ENCODE measurements at places on chromosomes 1 and 21.

DNA sequence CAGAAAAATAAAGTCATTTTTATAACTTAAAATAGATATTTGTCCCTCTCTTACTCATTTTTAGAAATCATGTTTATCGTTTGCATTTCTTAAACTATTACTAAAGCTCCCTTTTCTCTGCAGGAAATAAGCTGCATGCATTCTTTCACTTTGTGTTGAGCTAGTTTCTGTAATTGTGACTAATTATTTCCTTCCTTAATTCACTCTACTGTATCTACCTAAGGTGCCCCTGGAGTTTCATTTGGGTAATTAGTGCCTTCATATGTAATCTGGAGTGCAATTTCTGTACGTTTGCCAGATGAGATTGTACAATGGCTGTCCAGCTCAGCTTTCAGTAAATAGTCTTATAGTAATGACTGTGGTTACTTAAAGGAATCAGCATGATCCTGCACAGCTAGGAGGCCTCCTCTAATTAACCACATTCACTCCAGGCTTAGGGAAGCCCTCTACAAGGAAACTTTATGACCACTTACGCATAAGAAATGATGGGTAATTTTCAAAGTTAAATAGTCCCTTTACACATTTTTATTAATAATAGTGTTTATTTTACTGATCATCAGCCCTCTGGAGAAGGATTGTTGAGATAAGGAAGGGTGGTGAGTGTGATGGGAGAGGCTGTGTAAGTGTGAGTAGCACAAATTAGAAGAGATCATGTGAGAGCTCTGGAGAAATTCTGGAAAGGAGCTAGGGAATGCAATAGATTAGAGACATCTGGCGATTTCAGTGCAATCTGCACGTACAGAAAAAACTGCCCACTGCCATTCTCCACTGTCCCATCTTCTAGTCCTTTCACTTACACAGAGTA lies 86.8 kb downstream of the LRRC8C start:
- peak; percentile 60 for DNase-seq

DNA sequence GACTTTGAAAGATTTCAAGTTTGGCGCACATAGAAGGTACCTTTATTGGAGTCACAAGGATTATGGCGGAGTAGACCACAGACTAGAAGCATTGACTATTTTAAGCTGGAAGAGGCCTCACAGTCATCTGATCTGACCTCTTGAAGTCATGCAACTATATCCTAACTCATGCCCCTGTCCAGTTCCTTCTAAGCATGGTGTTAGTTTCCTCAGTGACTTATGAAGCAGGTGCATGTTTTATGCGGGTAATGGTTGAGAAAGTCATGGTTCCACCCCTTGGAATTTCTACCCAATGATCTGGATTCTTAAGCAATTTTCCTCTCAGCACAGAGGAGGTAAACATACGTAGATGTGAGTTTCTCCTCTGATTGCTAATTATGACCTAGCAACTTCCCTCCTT lies 11.7 kb downstream of the OLFML3 start:
- no peak for DNase-seq

GRCh38 chr1:201404055-201404454 lies 4.9 kb upstream of the LAD1 start:
- DNase-seq: no peak

DNA sequence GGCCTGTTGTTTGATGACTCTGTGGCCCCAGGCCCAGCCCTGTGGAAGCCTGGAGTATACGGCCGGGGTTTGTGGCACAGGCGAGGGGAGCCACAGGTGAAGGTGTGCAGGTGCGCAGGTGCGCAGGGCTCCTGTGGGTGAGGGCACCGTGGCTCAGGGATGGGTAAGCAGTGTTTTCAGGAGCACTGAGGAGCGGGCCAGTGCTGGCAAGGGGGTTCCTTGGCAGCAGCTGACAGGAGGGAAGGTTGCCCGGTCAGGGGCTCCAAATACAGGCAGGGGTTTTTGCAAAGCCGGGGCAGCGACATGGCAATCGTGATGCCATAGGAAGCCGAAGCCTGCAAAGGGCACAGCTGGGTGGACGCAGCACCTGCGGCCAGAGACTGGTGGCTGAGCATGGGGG lies 20.7 kb downstream of the AGPAT3 start:
- DNase-seq: no peak

GRCh38 chr1:7070389-7071029 lies 285.3 kb downstream of the CAMTA1 start:
- peak; percentile 47 for DNase-seq

GRCh38 chr1:171257607-171258076 lies 9.3 kb downstream of the FMO1 start:
- no peak for DNase-seq

- no peak for DNase-seq
Observed at GRCh38 chr1:65319754-65320153, 10.4 kb downstream of the DNAJC6 start.

DNA sequence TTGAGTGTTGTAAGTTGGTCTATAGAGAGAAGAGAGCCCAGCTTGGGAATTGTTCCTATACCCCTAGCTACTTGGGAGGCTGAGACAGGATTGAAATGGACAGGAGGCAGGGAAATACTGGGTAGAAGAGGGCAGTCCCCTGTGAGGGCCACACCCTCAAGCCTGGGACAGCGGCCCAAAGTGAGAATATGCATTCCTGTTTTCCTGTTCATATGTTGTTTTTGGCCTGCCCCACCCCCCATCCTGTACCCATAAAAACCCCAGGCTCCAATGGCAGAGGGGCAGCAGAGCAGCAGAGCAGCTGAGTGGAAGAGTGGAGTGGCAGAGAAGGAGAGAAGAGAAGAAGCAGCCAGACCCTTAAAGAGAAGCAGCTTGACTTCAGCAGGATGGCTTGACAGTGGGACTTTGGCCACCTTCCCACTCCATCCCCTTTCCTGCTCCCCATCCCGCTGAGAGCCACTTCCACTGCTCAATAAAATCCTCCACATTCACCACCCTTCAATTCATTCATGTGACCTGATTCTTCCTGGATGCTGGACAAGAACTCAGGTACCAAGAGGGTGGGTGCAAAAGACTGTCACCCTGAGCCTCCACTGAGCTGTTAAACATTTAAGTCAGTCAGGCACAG lies 70.6 kb upstream of the PUM1 start:
- no peak for DNase-seq

Data from CD4-positive, alpha-beta T cell treated with Interleukin-21 for 1 hour (primary cell).